ENCODE measurements at places on chromosomes 3 and 15. TPM values are rescaled to one million over a fixed set of nuclear protein-coding genes. Genes with fewer than 3 reads are reported as not detected.

The ATP1B3 gene
- total RNA-seq, result 31.3 TPM

- H3K4me3 ChIP-seq, result no peak overlapping the region
- H3K27ac ChIP-seq, result no peak overlapping the region
- H3K36me3 ChIP-seq, result no peaks in the 10 kb centered on the region
- no peak for DNase-seq
Measured at GRCh38 chr3:147620906-147621305, 211.7 kb downstream of the ZIC1 start.

- H3K4me1 ChIP-seq, result peaks cover 8% of the 10 kb centered on the region
- no peak overlapping the region for H3K27ac ChIP-seq
- no peak for DNase-seq
- H3K4me3 ChIP-seq, result no peak overlapping the region
- H3K27me3 ChIP-seq, result no peaks in the 10 kb centered on the region
- H3K36me3 ChIP-seq, result no peaks in the 10 kb centered on the region
Measured at GRCh38 chr15:42053010-42053409, 32.2 kb upstream of the PLA2G4E start.

DNA sequence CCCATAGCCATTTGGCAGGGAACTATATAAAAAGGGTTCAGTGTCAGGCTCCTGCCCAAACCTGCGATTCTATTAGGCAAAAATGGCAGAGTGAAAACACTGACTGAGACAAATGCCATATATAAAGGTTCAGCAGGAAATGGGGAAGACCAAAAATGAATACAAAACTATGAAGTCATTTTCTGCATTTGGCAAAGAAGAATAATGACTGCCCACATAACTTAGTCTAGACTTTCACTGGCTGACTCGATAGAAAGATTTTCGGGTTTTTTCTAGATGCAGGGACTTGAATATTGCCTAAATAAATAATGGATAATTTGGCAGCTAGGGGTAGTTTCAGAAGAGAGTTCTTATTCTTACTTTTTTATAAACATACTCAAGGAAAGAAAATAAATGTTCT, 178.0 kb downstream of the TPRG1 start:
- peaks cover 13% of the 10 kb centered on the region for H3K4me1 ChIP-seq
- no peaks in the 10 kb centered on the region for H3K27me3 ChIP-seq
- H3K27ac ChIP-seq, result no peak overlapping the region
- no peak overlapping the region for H3K4me3 ChIP-seq
